Stimulated activated CD8-positive, alpha-beta memory T cell treated with anti-CD3 and anti-CD28 coated beads, Interleukin-4, amount 100 ng/mL, for 4 hours (primary cell): ENCODE measurements at places on chromosomes 11 and 22.

GRCh38 chr22:37575490-37576003 lies 4.3 kb downstream of the LGALS2 start:
- no peak for DNase-seq

- no peak for DNase-seq
Observed at GRCh38 chr11:103904324-103904667, 132.1 kb upstream of the DDI1 start.

DNA sequence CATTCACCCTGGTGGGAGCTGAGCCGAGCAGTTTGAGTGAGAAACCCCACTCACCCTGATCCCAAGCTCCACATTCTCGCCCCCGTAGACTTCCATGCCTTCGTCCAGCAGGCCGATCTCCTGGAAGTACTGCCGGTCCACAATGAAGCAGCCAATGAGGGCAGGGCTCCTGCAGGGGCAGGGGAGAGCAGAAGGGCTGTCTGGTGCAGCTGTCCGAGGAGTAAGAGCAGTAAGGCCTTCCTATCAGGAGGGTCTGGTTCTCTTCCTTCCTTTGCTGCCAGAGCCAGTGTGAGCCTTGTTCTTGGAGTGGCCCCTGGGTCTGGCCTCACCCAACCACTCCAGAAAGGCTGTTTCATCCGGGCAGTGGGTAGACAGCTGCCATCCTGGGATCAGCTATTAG lies 19.4 kb upstream of the CSNK2A3 start:
- DNase-seq = no peak

- no peak for DNase-seq
Observed at GRCh38 chr11:10017911-10018310, 276.1 kb downstream of the SBF2 start.

DNA sequence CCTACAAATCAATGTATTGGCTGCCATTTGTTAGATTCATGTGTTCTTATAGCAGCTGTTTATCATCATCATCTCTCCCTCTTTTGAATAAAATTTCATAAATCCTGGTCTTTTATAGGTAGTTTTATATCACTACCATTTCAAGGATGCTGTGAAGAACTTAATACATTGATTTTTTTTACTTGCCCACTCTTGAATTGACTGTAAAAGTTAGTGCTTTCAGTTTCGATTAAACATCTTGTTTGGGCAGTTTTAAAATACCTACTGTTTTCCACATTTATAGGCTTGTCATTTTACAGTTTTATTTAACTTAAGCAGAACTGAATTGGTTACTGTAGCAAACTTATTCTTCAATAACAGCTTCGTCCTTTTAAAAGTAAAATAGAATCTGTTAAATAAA lies 59.5 kb downstream of the TTC17 start:
- DNase-seq = no peak

DNA sequence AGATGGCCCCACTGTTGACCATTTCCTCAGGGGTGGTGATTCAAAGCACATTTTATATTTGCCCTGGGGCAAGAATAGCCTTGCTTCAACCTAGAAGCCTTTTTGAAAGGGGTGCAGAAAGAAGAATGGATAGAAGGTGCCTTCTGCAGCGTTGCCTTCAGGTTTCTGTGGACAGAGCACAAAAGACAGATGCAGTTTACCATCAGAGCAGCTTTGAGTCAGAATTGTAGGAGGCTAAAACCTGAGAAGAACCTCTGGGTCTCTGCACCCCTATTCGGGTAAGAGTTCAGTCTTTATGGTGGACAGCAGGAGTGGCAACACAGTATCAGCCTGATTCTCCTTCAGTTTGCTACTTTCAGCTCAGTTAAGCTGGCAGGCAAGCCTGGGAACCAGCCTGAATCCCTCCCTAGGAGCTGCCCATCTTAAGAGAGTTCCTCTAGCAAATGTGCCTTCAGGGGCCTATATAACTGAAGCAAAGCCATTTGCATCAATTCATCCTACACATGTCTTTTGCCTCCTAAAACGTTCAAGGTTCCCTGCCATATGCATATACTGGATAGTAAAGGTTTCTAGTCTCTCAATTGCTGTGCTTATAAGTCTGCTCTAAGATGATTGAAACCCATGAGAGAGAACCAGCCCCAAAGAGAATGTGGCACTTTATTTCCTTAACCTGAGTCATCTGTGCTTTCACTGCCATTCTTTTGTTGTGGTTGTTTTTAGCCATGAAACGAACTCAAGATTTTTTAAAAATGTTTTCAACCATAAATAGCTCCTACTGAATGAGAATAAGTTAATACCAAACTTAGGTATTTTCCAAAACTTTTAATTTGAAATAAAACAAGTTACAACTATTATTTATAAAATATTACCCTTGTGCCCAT lies 123.0 kb downstream of the TRIM44 start:
- DNase-seq = no peak

GRCh38 chr11:18171377-18172000 lies 1.1 kb upstream of the MRGPRX4 start:
- no peak for DNase-seq

DNA sequence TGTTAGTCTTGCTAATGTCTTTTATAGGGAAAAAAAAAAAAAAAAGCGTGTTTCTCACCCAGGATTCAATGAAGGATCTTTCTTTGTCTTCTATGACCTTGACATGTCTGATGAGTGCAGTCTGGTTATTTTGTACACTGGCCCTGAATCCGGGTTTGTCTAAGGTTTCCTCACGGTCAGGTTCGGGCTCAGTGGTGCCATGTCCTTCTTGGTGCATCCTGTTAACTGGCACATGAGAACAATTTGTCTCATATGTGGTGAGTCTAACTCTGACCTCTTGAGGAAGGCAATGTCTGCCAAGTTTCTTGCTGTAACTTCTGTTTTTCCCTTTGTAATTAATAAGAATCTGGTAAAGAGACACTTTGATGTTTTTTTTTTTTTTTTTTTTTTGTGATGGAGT lies 12.5 kb downstream of the F2 start:
- no peak for DNase-seq

- no peak for DNase-seq
Observed at GRCh38 chr22:23387827-23388516, 192.1 kb downstream of the IGLL1 start.

GRCh38 chr11:104451197-104451893 lies 287.4 kb upstream of the PDGFD start:
- DNase-seq = no peak

- no peak for DNase-seq
Observed at GRCh38 chr22:18088825-18089568, 11.2 kb downstream of the PEX26 start.

DNA sequence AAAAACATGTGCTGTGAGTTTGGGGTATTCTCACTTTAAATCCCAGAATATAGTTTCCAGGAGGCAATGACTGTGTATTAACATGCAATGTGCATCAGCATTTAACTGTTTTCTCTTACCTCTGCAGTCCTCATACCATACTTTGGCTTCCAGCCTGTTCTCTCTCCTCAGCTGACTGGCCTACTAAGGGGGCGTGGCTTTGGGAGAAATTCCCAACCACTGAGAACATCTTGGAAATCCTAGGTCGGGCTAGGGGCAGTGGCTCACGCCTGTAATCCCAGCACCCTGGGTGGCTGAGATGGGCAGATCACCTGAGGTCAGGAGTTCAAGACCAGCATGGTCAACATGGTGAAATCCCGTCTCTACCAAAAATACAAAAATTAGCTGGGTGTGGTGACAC lies 13.5 kb upstream of the ZC3H12C start:
- no peak for DNase-seq

DNA sequence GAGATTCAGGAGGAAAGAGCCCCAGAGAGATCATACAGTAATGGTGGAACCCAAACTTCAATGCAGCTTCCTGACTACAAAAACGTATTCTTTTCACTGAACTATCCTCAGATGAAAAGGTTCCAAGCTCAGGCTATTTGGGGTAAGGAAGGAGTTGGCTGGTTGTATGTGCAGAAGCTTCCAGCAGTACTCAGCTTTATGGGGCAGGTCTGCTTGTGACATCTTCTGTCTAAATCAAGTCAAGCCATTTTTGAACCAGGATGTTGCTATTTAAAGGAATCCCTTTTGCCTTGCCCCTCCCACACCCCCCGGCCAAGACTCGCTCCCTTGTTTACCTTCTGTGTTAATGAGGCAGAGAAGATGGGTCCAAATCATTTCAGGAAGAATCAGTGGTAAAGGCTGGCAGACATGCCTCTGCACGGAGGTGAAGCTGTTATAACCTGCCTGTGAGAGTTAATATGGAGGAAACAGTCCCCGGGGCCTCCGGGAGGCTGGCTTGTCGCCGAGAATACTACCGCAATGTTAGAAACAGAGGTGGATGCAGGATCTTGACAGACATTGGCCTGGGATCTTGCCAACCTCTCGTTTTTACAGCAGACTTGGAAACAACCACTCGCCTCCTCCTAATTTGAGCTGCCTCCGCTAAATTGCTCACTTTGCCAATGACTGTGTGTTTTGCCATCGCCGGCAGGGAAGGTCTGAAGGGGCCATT lies 45.4 kb downstream of the TIMP3 start:
- no peak for DNase-seq

DNA sequence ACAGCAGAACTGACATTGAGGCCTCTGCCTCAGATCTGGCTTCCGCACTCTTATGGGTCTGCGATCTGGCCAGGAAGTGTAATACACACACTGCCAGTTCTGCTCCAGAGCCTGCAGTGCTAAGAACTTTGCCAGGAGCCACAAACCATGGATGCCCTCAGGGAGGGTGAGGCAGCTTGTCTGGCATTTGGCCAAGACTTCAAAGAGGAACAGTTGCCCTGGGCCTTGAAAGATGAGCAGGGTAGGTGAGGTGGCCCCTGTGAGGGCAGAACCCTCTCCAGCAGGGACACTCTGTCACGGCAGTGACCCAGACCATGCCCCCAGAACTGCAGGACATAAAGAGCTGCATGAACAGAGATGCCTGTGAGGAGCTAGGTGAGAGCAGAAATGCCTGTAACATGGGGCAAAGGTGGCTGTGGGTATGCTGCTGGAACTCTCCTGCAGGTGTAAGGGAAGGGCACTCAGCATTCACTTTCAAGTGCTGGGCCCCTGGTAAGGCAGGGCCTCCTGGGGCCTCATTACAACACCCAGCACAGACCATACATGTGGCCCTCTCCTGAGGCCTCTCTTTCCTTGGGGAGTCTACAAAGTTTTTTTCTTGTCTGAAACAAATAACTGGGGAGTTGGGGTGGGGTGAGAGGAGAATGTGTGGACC lies 47.3 kb downstream of the NEU3 start:
- no peak for DNase-seq

DNA sequence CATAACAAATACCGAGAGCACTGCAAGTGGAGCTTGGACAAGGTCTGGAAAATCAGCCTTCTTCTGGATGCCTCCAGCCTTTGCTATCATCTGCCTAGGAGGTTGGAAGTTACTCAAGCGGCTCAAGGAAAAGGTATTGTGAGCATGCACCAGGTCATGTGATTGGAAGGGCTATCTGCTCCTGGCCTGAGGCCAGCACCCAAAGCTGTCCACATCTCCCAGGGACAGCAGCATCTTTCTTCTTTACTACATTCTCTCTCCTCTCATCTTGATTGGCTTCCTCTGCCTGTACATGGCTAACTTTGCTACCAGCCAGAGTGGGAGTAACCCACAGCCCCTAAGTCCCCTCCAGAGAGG lies 44.2 kb upstream of the AMPD3 start:
- no peak for DNase-seq

- DNase-seq = no peak
Observed at GRCh38 chr11:68312780-68313573, 586 bp downstream of the LRP5 start.

DNA sequence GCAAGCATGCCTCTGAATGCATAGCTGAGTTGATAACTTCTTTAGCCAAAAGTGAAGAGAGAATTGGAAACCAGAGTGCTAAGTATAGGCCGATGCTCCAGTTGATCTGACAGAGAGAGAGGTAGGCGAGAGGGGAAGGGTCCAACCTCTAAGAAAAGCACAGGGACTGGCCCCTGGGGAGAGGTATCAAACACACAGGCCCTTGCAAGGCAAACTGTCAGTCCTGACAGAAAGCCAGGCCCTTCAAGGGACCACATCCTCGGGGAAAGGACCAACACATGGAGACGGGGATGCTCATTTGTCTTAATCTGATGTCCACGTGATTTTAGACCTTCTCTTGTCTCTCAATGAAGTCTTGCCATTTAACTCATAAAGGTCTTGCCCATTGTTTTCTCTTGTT lies 43.9 kb upstream of the SPATA19 start:
- DNase-seq = no peak

DNA sequence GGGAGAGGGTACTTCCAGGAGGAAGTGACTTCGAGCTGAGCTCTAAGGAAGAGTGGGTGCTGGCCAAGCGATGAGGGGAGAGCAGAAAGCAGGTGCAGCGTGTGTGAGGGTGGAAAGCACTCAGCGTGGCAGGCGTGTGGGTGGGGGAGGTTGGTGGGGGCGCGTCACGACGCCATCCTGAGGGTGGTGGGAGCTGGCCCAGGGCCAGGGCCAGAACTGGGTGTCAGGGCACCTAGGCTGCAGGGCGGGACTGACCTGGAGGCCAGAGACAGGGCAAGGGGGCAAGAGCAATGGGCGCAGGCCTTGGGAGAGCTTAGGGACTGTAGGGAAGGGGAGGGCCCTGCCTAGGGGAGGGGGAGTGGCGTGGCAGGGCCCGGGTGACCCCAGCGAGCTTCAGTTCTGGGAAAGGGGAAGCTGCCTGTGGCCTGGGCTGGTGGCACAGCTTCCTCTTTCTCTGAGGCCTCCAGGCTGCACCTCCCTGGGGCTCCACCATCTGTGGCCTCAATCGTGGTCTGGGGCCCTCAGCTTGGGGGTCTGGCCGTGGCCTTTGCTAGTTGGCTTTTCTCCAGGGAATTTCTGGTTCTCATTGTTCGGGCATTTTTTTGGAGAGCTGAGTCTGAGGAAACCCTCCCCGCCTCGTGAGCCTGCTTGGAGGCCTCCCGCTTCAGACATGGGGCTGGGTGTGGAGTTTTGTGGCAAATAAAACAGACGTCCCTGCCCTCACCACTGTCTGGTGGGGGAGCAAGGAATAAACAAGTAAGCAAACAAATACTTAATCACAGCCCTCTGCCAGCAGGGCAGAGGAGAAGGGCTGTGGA lies 8.9 kb downstream of the RELT start:
- DNase-seq = no peak

DNA sequence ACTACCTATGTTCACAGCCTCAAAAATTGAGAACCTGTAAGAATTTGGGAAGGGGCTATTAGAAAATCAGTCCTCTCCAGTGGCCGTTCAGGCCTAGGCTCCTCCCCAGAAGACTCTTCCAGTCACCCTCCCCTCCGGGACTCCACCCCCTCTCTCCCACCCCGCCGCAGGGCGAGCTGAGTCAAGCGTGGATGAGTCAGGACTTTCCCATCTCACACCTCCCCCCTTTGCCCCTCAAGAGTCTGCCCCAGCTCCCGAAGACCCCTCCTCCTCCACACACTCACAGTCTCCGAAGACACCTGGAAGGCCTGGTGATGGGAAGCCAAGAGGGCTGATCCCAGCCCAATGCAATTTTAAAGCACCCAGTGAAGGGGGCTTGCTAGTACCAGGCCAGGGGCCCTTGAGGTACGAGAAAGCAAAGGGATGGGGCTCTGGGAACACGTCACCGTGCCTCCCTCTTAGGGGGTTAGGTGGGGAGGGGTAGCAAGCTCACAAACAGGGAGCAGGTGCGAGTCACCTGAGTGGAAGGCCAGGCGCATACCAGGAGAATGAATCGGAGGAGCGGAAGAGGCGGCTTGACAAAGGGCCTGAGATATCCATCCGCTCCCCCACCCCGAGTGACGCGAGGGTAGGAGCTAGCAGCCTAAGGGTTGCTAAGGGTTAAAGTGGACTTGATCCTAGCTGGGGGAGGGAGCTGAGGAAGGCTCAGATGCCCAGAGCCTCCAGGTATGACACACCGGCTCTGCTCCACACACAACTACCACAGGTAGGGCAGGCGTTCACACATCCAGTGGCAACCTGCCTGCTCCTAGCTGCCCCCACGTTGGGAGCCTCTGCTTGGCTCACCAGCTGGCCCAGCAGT lies 13.6 kb downstream of the BCL9L start:
- peak; percentile 65 for DNase-seq
